HFFc6 (cell line): ENCODE measurements at places on chromosomes 6 and 20. TPM values are rescaled to one million over a fixed set of nuclear protein-coding genes. Genes with fewer than 3 reads are reported as not detected.
A peak's percentile ranks its signal among the peaks of the same experiment; 100 is the strongest.

Gene SNAP91
- not detected in 3 replicates for total RNA-seq

Gene RXRB
- 38.2 to 42.5 TPM (median 39.7 TPM) in 3 replicates for total RNA-seq

Gene XPO5
- total RNA-seq = 30.5 to 40.3 TPM (median 39.0 TPM) in 3 replicates

Gene TOX2
- 44.2 to 68.2 TPM (median 58.8 TPM) in 3 replicates for total RNA-seq

Gene CCND3
- total RNA-seq = 66.6 and 81.9 TPM in 2 replicates

Gene HLA-DQB2
- not detected in 3 replicates for total RNA-seq

Gene OVOL2
- total RNA-seq = not detected in 3 replicates

Gene CDK19
- total RNA-seq = 18.2 to 22.4 TPM (median 20.7 TPM) in 3 replicates

Gene KCNB1
- total RNA-seq = 0.05 to 0.27 TPM (median 0.18 TPM) in 3 replicates

Gene AKIRIN2
- total RNA-seq = 53.5 and 56.9 TPM in 2 replicates

Gene PPP1R14C
- 0.12 TPM in 1 of 3 replicates, not detected in the others for total RNA-seq

Gene KATNA1
- total RNA-seq = 15.3 to 16.4 TPM (median 15.7 TPM) in 3 replicates

Gene RFX6
- not detected in 3 replicates for total RNA-seq

Gene PBOV1
- total RNA-seq = not detected in 3 replicates

DNA sequence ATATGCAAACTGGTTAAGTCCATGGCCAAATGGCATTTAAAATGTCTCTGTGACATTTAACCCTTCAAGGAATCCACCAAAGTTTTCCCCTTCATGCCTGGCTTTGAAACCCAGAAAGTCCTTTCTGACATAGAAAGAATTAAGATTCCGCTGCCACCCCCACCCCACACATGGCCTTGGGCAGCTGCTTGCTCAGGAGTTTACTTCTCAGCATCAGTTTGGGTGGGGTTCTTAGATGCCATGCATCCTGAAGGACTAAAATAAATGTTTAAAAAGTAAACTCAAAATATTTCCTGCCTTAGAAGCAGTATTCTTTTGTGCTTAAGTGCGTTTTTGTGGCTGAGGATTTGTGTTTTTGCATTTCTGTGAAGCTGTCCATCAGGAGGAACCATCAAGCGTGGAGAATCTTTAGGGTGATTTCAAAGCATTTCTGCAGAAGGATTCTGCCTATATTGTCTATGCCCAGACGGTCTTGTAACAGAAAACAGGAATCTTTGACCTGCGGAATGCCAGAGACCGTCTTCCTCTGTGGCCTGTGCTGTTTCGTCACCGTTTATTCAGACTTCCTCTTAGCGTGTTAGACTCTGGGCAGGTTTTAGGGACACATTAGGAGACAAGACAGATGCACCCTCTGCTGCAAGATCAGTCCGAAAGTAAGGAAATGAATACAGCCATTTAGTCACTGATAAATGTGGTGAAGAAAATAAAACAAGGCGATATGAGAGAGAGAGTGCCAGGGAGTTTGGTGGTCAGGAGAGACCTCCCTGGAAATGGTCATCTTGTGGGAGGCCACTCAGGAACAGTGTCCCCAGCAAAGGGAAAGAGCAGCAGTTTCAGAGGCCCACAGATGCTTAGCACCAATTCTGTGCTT lies 6.2 kb downstream of the DUSP22 start:
- no peak for DNase-seq

- DNase-seq = no peak
Measured at GRCh38 chr20:21437816-21438215, 40.5 kb upstream of the NKX2-4 start.

GRCh38 chr6:2674857-2675256 lies 75.9 kb downstream of the MYLK4 start:
- no peak for DNase-seq

DNA sequence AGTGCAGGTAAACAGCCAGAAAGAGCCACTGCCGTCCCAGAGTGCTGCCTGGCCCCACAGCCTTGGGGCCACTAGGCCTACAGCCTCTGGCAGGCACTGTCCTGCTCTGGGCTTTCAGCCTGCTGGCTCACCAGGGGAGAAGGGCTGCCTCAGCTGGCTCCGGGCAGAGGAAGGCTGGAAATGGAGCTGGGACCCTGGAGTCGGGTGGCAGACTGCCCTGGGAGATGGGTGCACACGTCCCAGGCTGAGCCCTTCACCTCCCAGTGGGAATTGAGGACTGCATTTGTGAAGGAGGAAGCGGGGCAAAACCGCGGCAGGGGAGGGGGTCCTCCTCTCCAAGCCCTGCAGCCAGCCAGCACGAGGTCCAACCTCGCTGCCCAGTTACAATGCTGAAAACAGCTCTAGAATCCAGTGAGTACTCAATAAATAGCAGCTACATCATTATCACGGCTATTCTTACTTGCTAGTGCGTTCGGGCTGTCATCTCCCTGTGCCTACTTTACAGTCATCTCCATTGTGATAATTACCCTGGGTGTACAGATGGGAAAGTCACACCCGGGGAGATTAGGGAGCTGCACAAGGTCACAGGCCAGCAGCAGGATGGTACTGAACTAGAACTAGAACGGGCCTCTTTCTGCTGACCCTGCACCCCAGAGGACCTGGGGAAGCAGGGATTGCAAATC lies 13.1 kb downstream of the ACSS1 start:
- DNase-seq = no peak

- peak; percentile 71 for DNase-seq
Measured at GRCh38 chr20:47620808-47621805, 119.4 kb downstream of the NCOA3 start.

DNA sequence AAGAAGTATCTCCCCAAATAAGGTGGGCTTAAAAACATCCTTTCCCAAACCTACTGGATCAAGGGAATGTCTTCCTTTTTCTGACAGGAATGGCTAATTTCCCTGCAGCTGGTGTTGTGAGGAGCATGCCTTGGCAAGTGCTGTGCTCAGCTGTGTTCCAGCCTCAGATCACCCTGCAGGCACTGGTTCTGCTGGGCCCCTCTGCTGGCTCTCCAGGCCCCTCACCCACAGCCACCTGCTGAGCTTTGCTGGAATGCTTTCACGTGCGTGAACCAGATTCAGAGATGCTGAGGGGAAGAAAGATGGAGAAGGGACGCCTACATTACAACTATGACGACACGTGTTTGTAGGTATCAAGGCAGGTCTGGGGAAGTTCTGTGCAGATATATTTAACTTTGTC lies 71.3 kb upstream of the FOXC1 start:
- no peak for DNase-seq

DNA sequence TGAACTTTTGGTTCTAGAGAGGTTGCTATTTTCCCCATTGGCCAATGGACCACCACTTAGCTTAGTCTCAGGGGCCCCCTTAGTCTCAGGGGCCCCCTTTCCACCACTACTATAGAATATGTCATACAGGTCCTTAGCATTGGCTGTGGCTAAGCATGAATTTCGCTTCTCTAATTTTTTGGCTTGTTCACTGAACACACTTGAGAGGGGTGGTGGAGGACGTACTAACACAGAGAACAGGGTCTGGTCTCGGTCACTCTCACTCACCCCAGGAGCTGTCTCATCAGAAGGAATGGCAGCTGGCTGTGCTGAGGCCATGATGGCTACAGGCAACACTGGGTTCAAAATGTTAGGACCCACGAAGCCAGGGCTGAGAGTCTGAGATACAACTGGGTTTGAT lies 30.3 kb downstream of the ZNF318 start:
- DNase-seq = no peak

GRCh38 chr20:24723186-24723585 lies 225.9 kb upstream of the CST7 start:
- DNase-seq = no peak

GRCh38 chr6:112786801-112787200 lies 439.7 kb downstream of the RFPL4B start:
- DNase-seq = no peak

DNA sequence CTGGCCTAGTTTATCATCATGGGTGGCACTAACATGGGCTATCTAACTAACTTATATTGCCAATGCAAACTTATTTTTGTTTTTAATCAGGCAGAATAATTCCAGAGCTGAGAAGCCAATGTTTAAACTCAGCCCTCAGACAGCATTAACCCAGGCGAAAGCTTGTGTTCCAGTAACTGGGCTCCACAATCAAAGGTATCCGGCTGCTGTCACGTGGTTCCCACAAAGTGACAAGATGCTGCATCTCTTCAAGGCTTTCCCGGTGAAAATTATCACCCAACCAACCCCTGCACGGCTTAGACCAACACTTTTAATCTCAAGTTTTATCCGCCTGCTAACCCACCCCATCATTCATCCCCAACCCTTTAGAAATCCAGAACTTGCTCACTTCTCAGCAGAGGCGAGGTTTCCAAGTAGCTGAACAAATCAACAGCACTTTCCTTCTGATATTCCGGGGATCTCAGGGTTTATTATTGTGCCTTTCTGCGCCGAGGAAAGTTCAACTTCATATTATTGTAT lies 885 bp downstream of the MTCL3 start:
- DNase-seq = no peak

DNA sequence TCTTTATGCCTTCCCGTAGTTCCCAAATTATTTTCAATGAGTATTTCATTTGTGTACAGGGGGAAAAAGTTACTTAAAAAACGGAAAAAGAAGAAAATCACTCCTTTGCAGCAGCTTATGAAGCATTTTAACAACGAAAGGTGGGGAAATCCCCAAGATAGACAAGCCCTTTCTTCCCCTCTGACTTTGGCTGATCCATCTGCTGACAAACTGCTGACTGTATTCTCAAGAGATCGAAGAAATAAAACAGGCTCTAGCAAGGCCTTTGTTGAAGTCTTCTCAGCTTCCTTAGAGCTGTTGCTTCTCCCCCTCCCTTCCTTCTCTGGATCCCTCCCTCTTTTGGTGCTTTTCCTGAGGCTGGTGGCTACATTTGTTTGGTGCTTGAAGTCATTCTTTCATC lies 325.2 kb downstream of the NRN1 start:
- no peak for DNase-seq

DNA sequence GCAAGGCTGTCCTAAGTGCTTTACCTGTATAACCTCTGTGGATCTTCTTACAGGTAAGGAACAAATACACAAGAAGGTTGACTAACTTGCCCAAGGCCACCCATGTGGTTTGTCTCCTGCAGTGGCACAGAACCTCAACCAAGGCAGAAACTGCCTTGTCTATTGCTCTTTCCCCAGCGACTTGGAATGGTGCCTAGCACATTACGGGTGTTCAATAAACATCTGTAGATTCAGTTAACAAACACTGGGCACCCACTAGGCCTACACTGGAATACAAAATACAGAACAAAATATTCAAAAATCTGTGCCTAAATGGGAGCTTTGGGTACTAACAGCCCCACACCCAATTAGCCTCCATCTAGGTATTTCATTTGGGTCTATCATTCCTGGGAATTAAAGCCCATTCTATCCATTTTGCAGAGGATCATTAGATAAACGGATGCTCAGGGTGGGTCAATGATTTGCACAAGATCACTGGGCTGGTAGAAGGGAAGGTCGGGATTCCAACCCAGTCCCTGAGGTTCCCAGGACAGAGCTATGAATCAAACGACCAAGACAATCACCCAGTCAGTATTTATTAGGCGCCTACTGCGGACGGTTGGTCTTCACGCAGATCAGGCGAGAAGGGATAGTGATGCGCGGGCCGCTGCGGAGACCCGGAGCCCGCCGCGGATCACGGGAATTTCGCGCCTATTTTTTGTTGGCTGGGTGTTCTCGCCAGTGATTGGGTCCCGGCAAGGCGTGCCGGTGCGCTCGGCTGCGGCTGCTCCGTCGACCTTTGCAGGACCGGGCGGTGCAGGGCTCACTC lies at the start of gene STK35:
Gene STK35, plus strand, starts transcription at position 771 of the 808 bp plus-strand sequence. CDS start 55 bp downstream, outside the sequence.
- DNase-seq = no peak

DNA sequence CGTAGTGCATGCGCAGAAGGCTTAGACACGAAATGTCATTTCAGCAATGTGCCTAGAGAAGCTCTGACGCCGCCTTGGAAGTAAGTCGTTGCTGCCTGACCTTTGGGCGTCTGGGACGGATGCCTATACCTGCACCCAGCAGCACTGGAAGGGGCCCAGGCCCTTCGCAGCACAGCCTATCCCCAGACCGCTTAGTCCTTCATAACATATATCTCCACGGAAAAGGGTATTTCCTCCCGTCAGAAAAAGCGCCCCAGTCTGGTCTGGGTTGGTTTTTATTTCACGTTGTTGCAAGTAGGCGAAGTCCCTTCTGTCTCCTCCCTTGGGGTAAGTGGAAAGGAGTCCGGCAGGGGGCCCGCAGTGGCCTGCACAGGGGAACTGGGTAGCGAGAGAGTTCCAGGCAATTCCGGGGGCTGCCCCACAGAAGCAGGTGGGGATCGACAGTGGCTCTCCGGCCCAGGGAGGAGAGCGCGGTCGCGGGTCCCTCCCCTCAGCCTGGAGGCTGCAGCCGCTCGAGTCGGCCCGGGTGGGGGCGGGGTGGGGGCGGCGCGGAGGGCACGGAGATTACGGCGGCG lies 559 bp upstream of the EYA4 start:
- DNase-seq = no peak

DNA sequence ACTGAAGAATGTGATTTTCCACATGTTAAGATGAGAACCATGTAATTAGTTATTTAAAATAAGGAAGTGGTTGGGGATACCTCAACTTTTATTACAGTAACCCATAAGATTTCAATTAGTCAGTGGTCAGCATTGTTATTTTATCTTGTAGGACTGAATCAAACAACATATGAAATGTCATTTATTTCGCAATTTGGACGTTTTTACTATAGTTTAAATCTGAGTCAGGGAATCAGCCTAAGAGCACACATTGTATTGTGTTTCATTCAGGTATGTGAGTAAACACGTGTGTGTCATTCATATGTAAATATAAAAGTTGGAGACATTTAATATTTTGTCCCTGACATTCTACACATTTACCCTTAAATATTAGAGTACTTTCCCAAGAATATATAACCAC lies 1418.7 kb downstream of the GRIK2 start:
- no peak for DNase-seq

GRCh38 chr20:57795977-57796560 lies 86.3 kb upstream of the PMEPA1 start:
- no peak for DNase-seq

DNA sequence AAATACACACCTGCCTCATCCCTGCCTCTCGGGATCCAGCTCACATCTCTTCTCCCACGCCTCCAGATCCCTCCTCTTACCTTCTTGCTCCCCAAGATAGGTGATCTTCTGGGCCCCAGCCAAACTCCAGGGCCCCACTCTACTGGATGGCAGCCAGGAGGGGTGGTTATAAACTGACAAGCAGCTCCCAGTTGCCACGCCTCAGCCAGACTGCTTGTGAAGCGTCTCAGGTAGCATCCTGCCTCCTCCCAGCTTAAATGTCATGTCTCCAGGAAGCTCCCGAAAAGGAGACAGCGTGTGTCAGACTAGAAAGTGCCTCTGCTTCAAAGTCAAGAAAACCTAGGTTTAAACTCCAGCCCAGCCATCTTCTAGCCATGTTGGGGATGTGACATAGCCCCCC lies 114.1 kb downstream of the LRFN2 start:
- DNase-seq = no peak

GRCh38 chr20:7723284-7723683 lies 217.0 kb downstream of the HAO1 start:
- DNase-seq = no peak

GRCh38 chr20:63656451-63656850 lies 1.7 kb upstream of the RTEL1 start:
- DNase-seq = no peak

GRCh38 chr6:29131691-29132090 lies 23.8 kb downstream of the OR2J3 start:
- DNase-seq = no peak

GRCh38 chr6:54085541-54085940 lies 25.7 kb upstream of the MLIP start:
- peak; percentile 35 for DNase-seq

GRCh38 chr20:33839591-33839990 lies 28.4 kb downstream of the CHMP4B start:
- DNase-seq = no peak
